ENCODE measurements at places on chromosomes 2 and 18.

DNA sequence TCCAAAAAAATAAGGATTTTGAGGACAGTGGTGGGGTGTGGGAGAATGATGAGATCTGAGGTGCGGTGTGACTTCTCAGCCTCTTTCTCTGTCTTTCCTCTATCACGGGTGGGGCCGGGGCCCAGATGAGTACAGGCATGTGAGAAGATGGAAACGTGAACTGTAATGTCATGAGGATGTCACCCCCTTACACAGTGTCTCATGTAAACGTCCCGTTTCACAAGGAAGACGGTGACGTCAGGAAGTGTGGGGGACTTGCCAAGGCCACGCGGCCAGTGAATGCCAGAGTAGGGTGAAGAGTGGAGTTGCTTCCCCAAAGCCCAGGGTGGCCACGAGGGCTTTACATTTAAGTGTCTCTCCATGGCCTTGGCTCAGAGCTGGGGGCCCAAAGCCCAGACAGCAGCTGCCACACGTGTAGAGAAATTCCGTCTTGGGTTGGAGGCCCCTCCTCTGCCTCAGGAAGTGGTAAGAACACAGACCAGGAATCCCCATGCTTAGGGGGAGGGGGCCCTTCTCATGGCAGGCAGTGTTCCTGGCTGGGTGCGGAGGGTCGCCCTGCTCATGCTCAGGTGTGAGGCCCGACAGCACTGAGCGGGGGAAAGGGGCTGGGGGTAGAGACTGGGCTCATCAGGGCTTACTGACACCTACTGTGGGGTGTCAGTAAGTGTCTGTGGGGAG is 80.9 kb upstream of the SMAD7 start:
- DNase-seq, result no peak

DNA sequence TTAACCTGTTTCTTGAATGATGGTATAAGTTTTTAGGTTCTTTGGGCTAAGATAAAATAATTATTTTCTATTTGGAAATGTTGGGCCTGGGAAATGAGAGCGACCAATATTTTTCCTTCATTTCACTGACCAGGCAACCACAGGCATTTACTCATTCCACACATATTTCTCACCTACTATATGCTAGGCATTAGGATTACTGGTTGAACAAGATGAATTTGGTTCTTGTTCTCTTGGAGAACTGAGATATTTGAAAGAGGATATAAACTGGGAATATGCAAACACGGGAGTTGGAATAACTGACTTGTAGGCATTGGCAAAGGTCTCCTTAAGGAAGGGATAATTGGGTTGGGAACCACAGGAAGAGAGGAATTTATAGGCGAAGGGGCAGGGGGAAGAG is 3.9 kb upstream of the MYL1 start:
- DNase-seq, result no peak

DNA sequence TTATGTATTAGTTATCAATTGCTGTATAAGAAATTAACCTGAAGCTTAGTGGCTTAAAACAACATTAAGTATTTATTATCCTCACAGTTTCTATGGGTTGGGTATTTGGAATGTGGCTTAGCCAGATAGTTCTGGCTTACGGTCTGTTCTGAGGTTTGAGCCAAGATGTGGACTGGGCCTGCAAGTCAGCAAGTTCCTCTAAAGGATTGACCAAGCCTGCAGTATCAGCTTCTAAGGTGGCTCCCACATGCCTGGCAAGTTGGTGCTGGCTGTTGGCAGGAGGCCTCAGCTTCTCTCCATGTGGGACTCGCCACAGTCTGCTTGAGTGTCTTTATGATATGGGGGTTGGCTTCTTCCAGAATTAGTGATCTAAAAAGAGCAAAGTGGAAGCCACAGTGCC is 45.0 kb upstream of the TCF4 start:
- DNase-seq, result no peak

GRCh38 chr18:13619505-13620205 is 106.7 kb downstream of the FAM210A start:
- no peak for DNase-seq

DNA sequence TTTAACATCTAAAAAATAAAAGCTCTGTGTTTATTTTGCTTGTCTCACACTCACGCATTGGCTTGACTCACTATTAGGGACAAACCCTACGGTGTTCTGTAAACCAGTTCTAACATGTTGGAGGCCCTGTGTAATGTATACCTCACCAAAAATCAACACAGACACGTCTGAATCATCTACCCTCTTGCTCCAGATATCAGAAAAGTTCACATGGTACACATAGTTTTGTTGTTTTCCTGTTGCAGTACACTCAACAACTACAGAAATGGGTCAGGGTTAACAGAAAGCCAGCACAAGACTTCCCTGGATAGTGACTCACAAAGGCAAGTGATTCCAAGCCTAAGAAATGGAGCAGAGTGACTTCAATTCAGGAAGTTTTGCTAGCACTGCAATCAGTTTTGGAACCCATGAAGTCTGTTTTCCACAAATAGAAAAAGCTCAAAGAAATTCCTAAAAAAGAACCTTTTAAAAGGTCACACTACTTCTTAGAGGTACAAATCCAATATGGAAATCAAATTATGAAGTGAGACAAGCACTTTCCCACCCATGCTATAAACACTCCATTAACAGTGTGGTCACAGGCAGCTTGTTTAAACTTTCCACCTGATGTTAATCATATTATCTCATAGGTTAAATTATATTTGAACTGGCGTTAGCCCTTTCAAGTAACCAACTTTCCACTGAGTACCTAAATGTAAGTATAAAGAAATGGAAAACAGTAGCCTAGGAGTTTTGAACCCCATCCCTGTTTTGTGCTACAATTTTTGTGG is 87.4 kb downstream of the GAREM1 start:
- no peak for DNase-seq

DNA sequence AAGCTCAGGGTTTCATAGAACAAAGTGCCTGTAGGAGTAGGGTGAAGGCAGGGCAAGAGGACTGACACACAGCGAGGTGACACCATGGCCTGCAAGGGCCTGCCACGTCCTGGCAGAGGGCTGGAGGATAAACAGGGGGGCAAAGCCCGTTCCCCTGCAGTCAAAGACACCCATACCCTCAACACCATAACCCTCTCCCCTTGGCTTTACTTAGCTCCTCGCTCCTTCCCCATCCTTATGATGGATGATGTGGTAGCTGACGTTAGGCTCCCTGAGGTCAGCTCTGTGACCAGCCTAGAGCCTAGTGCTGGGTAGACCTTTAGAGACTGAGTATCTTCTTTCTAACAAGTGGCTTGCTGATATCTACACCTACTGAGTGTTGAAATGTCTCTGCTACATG is 683.3 kb upstream of the HS6ST1 start:
- no peak for DNase-seq

GRCh38 chr2:235901243-235901642 is 266.9 kb downstream of the GBX2 start:
- no peak for DNase-seq

DNA sequence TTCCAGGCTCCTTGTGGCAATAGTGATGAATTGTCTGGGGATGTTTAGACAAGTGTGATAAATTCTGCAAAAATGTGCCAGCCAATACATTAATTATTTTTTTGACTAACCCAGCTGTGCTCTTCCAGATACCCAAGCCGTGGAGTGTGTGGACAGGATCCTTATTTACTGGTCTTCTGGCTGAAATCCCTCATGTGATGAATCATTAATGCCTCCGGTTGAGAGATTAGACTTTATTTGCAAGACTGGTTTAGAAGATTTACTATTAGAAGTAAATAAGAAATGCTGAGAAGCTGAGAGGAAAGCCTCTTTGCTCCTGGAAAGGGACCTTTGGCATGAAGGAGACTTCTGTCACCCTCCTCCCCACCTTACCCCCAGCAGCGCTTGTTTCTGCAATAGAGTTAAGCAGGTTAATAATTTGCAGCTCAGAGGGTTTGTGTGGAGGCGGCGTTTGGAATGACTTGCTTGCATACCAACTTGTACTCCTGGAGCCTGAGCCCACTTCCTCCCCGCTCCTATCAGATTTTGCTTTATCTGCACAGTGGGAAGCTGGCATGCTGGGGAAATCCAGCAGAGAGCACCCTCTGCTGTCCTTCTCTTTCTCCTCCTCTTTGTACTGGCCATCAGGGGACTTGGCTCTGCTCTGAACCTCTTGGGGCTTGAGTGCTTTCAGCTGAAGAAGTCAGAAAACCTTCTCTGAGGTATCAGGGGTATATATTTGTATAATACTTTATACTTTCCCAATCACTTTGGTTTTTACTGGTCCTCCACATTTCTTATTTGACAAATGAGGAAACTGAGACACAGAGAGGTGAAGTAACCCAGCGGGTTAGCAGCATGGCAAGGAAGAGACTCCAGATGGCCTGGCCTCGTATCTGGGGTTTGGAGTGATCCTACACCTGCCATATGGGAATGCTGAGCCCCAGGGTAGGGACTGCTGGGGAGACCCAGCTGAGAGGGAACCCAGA is 16.3 kb downstream of the SLC3A1 start:
- DNase-seq, result no peak

- DNase-seq, result no peak
Measured at GRCh38 chr2:218404351-218405085, 4.8 kb downstream of the CTDSP1 start.

GRCh38 chr2:69993048-69993565 is 31.7 kb upstream of the ASPRV1 start:
- no peak for DNase-seq

GRCh38 chr2:41379496-41380221 is 668.2 kb upstream of the PKDCC start:
- no peak for DNase-seq

DNA sequence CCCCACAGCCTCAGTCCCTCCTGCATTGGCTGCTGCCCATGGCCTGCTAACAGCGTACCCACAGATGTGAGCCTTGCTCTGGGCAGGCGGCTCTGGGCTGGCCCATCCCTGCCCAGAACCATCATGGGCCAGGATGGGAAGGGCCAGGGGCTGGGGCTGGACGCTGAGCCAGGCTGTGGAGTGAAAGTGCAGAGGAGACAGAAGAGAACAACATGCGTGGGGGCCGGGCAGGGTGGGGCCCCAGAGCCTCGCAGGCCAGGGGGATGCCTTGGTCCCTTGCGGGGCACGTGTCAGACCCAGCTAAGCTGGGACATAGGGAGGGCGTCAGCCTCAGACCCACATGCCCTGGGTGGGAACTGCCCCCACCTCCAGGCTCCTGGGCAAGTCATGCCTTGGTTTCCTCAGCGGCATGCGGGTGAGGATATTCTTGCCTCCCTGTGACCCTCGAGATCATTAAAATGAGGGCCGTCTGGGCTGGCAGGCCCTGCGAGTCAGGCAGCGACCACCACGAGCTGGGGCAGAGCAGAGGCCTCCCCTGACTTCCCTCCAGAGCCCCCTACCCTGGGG is 27.3 kb downstream of the GPC1 start:
- no peak for DNase-seq

- no peak for DNase-seq
Measured at GRCh38 chr2:28981016-28981441, at the start of gene TOGARAM2. Gene TOGARAM2 (plus strand): TSS chr2:28981298. CDS start chr2:28994835, 13,537 bp downstream.

- no peak for DNase-seq
Measured at GRCh38 chr2:124289615-124290014, 264.5 kb downstream of the CNTNAP5 start.

GRCh38 chr18:22219568-22220355 is 50.4 kb downstream of the GATA6 start:
- no peak for DNase-seq

DNA sequence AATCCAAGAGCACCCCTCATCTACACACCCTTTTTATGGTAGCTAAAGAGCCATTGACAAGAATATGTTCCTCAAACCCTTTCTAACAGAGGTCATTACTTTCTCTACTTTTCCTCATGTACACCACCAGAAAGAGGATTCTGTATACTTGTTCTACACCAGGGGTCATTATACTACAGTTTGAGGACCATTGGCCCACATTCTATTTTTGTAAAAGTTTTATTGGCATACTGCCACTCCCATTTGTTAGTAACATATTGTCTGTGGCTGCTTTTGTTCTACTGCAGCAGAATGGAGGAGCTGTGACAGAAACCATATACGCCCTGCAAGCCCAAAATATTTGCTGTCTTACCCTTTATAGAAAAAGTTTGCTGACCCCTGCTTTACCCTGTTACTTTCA is 14.3 kb downstream of the HTR2B start:
- no peak for DNase-seq

- DNase-seq, result no peak
Measured at GRCh38 chr2:154226931-154227330, 355.2 kb downstream of the GALNT13 start.

GRCh38 chr18:76839086-76839794 is 16.9 kb downstream of the ZNF236 start:
- no peak for DNase-seq

GRCh38 chr2:109208071-109208950 is 79.3 kb downstream of the SH3RF3 start:
- DNase-seq, result no peak

DNA sequence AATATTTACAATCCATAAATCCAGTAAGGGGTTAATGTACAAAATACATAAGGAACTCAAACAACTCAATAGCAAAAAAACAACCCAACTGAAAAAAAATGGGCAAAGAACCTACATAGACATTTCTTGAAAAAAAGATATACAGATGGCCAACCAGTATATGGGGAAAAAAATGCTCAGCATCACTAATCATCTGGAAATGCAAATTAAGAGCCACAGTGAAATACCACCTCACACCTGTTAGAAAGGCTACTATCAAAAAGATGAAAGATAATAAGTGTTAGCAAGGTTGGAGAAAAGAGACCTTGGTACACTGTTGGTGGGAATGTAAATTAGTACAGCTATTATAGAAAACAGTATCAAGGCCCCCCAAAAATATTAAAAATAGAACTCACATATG is 14.6 kb downstream of the AP1S3 start:
- no peak for DNase-seq

DNA sequence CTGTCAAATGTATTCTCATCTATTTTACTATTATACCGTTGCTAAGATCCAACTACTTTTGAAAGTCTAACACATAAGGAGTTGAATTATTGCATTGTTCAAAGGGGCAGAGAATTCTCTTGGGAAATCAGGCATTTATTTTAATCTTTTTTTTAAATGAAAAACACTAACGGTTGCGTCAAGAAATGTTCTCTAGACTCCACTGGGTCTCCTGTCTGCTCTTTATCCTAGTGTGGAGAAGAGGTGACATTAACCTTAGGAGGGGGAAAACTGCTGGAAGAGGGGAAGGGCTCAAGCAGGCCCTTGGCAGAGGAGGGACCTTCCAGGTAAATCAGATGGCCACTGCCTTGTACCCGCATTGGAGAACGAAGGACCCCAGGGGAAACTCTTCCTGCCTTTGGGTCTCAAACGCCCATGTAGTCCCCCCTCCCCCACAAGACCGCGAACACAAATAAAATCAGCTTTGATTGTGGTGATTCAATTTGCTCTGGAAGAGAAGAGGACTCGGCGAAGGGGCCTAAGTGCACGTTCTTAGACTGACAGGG is 1.1 kb upstream of the APCDD1 start:
- no peak for DNase-seq

GRCh38 chr2:25077789-25078169 is 35.9 kb downstream of the EFR3B start:
- no peak for DNase-seq

DNA sequence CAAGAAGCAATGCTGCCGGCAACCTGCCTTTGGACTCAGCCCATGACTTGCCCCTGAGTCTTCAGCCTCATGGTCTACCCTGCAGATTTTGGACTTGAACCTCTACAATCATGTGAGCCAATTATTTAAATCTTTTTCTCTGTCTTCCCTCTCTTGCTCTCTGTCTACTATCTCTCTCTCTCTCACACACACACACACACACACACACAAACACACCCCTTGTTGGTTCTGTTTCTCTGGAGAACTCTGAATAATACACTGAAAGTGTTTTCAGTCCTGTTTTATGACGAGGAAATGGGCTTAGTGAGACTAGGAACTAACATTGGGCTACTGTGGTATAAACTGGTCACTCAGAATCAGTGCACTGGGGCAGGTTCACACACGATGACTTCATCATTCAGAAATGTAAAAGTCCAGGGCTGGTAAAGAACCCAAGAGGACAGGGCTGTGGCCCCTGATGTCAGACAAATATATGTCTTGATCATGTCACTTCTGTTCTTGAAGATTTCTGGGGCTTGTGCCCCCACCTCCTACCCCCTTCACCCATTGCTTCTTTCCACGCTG is 266.1 kb upstream of the SIX2 start:
- DNase-seq, result no peak

All from stimulated activated CD8-positive, alpha-beta memory T cell treated with anti-CD3 and anti-CD28 coated beads, Interleukin-7, amount 100 ng/mL, for 1 hour (primary cell).